NCI-H2081 (cell line): ENCODE measurements at places on chromosomes 12 and 14.

- no peak for DNase-seq
These were observed 69.5 kb upstream of the FERMT2 start for GRCh38 chr14:53020193-53020932.

GRCh38 chr12:25364529-25365339 lies 114.0 kb upstream of the KRAS start:
- DNase-seq, result no peak

- no peak for DNase-seq
These were observed 1274.8 kb downstream of the FSCB start for GRCh38 chr14:43232261-43232660.

DNA sequence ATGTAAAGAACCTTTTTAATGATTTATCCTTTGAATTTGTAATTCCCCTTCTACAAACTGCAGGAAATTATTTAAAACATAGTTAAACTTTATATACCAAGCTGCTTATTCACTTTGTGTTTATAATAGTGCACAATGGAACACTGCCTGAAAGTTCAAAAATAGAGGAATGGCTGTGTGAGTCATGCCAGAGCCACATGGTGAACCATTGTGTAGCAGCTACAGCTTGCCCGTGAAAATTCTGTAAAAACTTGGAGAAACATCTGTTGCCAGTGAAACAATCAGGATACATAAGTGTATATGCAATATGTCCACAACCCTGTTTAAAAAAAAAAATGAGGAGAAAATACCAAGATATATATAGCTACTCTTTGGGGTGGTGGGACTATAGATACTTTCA lies 59.5 kb downstream of the VEZT start:
- no peak for DNase-seq

DNA sequence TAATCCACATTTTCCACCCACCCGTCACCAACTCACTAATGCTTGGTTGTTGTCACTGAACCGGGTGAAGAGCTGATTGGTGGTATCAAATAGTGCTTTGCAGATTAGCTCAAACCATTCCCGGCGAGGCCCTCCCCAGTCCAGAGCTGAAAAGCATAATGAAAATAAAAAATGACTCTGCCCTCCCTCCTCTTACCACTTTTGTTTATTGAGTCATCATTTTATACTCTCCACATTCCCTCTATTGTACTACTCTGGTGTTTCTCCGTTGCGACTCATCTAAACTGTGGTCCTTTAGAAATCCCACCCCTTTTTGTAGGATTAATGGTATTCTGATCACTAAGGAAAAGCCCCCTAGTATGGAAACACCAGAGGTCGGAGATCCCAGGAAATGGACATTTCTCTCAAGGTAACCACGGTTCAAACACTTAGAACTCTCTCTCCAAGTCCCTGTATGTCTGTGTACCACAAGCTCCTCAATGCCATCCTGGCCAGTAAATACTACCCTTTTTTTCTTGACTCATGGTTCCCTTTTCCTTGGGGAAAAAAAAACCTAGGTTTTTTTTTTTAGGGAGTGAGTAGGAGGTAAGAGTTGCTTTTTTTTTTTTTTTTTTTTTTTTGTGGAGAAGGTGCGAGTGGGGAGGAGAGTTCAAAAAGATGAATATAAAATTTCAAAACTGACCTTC lies 42.0 kb downstream of the AREL1 start:
- DNase-seq, result no peak

DNA sequence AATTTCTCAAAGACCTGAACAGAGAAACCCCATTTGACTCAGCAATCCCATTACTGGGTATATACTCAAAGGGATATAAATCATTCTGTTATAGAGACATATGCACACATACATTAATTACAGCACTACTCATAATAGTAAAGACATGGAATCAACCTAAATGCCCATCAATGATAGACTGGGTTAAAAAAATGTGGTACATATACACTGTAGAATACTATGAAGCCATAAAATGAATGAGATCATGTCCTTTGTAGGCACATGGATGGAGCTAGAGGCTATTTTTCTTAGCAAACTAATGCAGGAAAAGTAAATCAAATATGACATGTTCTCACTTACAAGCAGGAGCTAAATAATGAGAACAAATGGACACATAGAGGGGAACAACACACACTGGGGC lies 303.8 kb downstream of the BTG1 start:
- DNase-seq, result no peak

GRCh38 chr12:11861155-11861863 lies 209.4 kb upstream of the BCL2L14 start:
- no peak for DNase-seq

DNA sequence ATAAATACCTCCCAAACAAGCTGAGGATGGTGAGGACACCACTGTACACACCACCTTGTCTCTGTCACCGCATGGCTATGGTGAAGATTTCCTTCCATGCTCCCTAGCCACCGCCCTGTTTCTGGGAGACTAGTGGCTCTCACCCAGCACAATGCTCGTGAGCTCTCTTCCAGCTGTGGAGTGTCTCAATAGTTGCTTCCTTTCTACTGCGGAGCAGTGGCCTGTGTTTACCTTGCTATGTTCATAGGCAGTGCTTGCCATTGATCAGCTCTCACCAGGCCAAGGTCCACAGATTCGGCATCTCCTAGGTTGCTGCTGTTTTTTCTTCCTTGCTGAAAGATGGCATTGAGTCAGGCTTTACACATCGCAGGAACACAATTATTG lies 313.6 kb upstream of the RTL1 start:
- DNase-seq, result no peak

DNA sequence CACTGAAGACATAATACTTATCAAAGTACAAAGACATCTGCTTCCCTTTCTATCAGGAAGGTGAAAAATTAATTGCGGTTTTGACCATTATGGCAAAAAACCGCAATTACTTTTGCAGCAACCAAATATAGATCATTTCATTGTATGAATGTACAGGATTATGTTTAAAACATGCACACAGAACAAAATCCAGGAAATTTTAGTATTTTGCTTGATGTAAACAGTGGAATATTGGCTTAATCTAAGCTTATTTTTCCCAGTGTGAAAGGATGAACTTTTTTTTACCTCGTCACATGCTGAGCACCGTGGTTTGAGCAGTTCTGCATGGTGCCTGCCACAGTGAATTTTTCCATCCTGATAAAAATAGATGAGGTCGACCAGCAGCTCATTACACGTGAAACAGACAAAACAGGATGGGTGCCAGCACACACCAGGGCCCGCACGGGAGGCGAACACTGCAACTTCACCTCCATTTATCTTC lies 121.2 kb downstream of the PRICKLE1 start:
- DNase-seq, result peak; percentile 12

- no peak for DNase-seq
These were observed 95.8 kb upstream of the SLC35F4 start for GRCh38 chr14:57961786-57962060.

GRCh38 chr14:50812180-50812579 lies 18.8 kb downstream of the NIN start:
- DNase-seq, result no peak

DNA sequence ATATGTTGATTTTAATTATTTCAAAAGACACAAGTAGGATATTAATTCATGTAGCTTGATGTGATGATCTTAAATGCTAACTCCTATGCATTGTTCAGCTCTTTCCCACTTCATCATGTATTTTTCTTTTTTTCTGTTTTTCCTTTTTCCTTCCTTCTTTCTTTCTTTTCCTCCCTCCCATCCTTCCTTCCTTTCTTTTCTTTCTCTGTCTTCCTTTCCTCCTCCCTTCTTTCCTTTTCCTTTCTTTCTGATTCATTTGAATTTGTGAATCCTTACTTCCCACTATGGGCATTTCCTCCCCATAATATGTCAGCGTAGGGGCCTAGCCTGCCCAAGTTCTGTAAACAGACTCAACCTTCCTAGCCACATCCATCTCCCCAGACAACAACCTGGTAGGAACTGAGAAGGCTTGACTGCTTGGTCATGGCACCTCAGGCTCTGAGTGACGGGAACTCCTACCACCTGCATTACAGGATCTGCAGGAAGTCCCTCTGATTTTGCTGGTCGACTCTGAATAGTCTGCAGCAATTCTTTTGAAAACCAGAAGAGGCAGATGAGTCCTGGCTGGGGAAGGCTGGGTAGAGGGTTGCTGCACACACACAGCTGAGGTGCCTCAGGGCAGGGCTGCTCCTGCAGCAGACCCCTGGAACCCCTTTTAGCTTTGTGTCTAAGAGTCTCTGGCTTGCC lies 33.4 kb upstream of the BHLHE41 start:
- no peak for DNase-seq

- no peak for DNase-seq
These were observed 12.7 kb downstream of the ERC1 start for GRCh38 chr12:1003600-1004271.

GRCh38 chr12:122845041-122845864 lies 10.0 kb downstream of the HIP1R start:
- DNase-seq, result no peak

DNA sequence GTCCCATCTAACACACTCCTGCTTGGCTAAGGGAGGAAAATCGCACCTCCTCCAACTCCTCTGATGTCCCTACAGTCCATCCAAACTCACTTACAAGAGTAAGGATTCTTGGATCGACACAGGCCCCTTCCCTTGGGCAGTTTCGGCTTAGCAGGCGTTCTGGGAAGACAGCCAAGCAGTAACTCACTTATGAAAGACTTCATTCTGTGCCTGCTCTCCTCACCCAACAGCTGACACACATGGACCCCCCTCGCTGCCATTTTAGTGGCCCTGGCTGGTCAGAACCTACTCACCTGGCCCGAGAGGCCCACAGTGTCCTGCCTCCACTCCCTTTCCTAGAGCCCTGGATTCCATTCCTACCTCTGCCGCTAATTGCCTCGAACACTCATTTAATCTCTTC lies 52.3 kb upstream of the BCL2L14 start:
- DNase-seq, result no peak

GRCh38 chr12:1816730-1817348 lies 3.5 kb upstream of the LRTM2 start:
- DNase-seq, result no peak

GRCh38 chr14:103931422-103931821 lies 3.2 kb downstream of the TDRD9 start:
- no peak for DNase-seq

DNA sequence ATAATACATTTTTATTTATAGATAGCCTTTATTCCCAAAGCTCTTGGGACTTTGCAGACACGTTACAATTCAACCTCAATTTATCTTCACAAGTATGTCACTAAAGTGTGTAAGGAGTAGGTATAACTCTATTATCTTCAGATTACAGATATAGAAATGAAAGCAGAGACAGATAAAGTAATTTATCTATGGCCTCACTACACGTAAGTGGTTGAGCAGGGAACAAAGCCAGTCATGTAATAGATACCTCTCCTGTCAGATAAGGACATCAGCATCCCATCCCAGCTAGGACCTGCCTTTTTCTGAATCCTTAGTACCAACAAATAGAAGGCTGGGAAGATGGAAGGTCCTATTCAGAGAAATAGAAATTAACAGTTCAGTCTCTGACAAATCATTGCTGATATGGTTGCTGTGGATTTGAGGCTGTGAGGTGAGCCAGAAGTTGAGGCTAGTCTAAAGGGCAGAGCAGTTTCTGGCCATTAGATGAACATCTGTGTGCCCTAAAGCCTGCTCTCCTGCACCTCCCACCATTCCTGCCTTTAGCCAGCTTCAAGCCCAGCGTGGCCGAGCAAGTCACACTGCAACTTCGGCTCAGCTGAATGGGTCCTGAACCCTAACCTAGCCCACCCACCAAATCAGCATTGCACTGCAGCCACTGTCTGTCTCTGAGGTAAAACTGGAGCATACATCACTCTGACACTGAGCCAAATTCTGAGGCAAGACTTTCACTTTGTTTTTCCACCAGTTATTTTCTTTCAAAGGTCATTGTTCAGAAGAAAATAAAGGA lies 71.1 kb upstream of the PLEKHA5 start:
- DNase-seq, result no peak

DNA sequence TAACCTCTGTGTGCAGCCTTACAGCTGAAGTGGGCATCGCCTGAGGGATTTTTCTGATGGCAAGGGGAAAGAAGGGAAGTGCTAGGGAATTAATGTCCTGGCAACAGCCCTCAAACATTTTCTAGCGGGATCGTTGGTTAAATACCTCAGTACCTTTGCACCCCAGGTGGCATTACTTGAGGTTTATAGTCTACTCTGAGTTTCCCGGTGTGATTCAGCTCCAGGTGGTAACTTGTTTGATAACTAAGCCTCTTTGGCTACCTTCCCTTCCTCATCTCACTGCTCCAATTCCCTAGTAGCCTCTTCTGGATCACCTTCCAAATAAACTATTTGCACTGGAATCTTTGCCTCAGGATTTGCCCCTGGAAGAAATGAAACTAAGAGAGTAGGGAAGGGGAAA lies 237.0 kb upstream of the SSTR1 start:
- DNase-seq, result no peak

GRCh38 chr12:123005081-123005626 lies 24.7 kb downstream of the ARL6IP4 start:
- no peak for DNase-seq

GRCh38 chr12:130948751-130949150 lies 5.0 kb upstream of the ADGRD1 start:
- no peak for DNase-seq
